Left ventricle myocardium inferior (tissue), 1 donor: ENCODE measurements at places on chromosomes 5 and 9. TPM values are rescaled to one million over a fixed set of nuclear protein-coding genes. Genes with fewer than 3 reads are reported as not detected.
A peak's percentile ranks its signal among the peaks of the same experiment; 100 is the strongest.

KLHL9 gene
- 12.0 TPM for total RNA-seq

RASGRF2 gene
- total RNA-seq: 4.8 TPM

DNA sequence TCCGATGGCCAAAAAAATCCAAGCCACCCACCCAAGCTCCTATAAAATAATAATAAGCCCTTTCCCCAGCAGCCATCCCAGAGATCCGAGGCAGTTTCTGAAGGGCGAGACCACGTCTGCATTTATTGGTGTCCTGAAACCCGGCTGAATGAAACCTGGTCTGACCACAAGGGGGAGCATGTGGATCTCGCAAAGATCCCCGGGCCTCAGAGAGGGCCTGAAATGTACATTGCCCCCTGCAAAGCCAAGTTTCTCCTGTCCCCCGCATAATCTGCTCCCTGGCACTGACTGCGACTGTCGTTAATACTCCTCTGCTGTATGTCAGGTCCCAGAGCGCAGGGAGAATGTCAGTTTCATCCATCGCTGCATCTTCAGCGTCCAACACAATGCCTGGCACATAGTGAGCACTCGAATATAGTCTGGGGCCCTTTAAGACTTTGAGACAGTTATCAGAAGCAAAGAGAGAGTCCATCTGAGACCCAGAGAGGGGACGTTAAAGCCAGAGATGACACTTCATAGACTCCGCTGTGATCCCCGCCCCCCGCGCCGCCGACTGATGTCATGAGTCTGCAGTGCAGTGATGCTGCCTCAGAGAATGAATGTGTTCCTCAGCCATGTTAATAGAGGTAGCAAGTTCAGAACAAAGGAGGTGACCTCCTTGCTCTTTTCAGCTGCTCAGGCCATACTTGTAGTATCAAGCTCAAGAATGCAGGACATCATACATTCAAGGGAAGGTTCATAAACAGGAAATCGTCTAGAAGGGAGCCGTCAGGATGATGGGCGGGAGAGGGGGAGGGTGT is 74.5 kb upstream of the BARHL1 start:
- peak; percentile 50 for DNase-seq

DNA sequence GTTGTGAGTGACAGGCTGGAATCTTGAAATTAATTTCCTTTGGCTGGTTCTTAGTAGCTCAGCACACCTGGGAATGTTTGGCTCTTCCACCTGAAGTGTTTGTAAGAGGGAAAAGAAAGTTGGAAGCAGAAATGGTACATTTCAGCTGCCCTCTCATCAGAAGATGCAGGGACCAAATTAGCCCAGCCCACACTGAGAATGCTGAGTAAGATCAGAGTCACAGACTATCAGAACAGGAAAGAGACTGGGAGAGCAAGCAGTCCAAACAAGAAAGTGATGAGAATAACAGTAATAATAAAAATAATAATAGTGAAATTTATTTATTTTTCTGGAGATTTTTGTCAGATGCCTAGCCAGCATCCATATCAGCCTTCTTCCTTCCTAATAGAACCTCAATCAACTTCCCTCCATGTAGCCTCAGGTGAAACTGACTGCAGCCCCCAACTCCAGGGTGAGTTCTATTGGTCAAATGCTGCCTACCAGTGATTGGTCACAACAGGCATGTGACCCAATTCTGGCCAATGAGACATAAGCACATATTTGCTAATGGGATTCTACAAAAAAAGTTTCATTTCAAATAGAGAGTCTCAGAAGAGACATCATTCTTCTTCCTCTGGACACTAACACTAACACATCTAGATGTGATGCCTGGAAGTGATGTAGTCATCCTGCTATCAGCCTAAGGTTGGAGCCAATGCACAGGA is 31.2 kb upstream of the ADRA1B start:
- DNase-seq: no peak

- DNase-seq: no peak
Measured at GRCh38 chr5:19208397-19208796, 779.6 kb downstream of the CDH18 start.

DNA sequence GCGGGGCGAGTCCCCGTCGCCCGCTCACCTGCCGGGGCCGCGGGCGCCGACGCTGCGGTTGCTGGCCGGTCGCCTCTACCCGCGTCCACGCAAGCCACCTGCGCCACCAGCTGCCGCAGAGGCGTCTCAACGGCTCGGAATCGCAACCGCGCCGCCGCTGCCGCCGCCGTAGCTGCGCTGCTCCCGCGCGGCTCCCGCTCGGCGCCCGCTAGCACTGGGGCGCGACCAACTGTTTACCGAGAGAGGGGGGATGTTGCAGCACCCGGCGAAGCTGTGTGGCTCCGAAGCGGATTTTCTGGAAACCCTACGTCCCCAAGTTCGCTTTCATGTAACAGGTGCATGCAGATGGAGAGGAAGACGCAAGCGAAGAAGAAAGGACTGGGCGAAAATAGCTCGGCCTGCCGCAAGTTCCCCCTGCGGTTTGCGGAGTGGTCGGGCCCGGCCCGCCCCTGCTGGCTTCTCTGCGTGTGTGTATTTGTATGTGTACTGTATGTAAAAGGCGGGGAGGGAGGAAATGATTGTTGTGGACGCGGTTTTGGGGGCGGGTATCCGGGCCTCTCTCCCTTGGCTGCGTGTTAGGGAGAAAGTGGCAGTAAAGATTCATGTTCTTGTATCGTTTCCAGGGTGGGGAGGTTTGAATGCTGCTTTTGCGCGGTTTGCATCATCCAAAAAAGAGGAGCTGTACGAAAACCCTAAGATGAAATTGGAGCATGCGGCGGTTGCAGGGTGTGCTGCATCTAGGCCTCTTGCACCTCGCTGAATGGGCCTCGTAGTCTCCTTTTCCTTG is at the start of gene PSIP1:
TSS of gene PSIP1 (minus strand) at position 182 of the 787 bp plus-strand sequence. CDS start 782 bp downstream, outside the sequence.
- peak; percentile 77 for DNase-seq

- DNase-seq: no peak
Measured at GRCh38 chr5:65341835-65342234, 139.9 kb downstream of the ADAMTS6 start.

DNA sequence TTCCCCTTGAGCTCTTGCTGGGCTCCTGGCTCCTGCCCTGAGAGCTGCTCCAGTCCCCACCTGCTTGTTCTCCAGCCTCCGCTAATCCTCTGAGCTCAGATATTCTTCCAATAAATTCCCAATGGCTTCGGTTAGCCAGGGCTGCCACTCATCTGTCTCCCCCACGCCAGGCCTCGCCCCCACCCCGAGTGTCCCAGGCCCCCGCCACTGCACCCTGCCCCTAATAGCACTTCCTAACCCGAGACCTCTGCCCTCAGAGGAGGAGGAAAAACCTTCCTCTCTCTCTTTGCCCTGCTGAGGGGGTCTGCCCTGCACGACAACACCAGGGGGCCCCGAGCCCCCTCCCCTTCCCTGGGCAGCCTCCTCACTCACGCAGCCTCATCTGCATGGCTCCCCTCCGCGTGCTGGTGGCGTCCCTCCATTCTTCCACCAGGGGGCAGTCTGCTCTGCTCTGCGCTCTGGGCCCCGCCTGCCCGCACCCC is 5.4 kb upstream of the LCN15 start:
- no peak for DNase-seq

GRCh38 chr5:140253985-140254384 is 48.9 kb downstream of the PFDN1 start:
- no peak for DNase-seq

GRCh38 chr9:69976152-69976551 is 67.5 kb upstream of the MAMDC2 start:
- no peak for DNase-seq
